ENCODE measurements at places on chromosomes 3 and 15.
A peak's percentile ranks its signal among the peaks of the same experiment; 100 is the strongest.

GRCh38 chr3:27114684-27115083 is 254.5 kb downstream of the NEK10 start:
- no peak for DNase-seq

DNA sequence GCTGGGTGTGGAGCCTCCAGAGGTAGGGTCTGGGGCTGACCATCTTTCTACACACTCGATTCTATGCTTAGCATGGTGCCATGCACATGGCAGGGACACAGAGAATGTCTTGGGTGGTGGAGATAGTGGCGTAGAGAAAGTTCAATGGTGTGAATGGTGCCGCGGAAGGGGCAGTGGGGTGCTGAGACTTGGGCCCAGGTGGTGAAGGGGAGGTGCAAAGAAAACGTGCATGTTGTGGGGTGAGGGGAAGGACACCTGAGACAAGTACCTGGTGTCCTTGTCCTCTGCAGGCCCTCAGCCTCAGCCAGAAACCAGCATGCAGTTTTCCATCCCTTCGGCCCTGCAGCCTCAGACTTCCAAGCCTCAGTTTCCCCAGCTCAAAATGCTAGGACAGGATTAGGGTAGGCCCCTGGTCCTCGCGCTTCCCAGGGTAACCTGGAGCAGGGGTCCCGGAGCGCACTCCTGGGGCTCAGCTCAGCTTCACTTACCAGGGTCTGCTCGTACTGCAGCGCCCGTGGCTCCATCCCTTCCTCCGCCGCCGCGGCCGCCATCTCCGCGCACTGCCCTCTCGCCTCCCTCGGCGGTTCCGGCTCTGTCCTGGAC is 375 bp downstream of the CLCN2 start:
- DNase-seq: no peak

DNA sequence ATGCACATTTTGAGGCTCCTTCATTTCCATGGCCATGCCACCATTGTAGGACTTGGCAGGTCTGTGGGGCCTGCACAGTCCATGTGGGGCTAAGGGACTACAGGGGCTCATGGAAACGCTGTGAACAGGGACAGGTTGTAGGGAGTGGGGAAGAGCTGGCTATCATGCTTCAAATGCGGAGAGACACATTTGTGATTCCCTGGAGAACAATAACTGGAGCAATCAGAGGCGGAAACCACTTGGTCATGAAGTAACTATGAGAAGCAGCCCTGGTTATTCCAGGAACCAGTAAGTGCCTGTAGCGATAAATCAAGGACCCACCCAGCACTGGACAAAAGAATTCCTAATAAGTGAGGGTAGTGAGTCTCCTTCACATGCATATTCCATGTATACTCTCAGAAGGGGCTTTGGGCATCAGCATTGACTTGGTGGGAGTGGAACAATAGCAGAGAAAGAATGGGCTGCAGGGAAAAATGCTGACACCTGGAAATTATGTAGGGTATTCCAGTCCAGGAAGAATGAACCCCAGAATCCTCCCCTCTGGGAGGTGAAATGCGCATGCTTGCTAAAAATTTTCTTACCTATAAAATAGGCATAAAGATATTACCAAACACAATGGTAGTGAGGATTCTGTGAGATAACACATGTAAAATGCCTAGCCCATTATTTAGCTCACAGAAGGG is 251.4 kb upstream of the ROPN1 start:
- no peak for DNase-seq

GRCh38 chr3:52896613-52897012 is 735 bp downstream of the STIMATE start:
- no peak for DNase-seq

GRCh38 chr3:4856136-4856535 is 123.1 kb upstream of the BHLHE40 start:
- no peak for DNase-seq

DNA sequence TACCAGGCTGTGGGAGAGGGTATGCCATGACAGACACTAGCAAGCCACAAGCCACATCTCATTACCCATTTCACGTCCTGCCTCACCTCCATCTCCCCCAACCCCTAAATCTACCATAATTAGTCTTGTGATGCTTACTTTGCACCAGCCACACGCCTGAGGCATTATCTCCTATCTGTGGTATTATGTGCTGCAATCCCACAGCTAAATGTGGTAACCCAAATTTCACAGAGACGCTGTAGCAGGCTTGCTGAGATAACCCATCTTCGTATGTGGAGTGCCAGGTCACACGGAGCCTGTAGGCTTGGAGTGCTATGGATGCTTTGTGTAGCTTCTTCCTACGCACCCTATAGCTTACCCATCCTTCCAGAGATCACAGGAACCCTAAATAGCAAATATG is 256.7 kb upstream of the KCNH8 start:
- DNase-seq: no peak

DNA sequence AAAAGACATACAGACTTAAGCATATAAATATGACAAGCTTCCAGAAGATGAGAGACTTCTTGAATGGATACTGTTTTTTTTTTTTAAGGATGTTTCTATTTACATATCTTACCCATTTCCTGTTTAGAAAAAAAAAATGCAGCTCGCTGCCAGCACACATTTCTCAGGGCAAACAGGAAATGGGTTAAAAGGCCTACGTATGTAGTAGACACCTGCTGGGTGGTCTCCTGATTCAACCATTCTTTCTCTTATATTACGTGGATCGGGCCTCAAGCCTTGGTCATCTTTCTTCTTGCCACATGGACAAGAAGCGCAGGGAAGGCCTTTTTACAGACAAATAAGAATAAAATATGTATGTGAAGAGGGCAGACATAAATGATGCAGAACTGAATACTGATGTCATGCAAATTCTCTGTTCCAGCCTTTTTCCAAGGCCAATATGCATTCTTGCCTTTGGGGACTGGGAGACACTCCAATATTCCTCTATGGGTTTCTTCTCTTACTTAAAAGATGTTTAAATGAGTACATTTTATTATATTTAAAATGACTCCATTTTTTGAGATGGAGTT is 35.0 kb upstream of the TJP1 start:
- DNase-seq: no peak

- peak; percentile 99 for DNase-seq
Observed at GRCh38 chr15:64893481-64894394, 18.0 kb upstream of the ANKDD1A start.

- DNase-seq: no peak
Observed at GRCh38 chr3:66729687-66730393, 229.0 kb upstream of the LRIG1 start.

DNA sequence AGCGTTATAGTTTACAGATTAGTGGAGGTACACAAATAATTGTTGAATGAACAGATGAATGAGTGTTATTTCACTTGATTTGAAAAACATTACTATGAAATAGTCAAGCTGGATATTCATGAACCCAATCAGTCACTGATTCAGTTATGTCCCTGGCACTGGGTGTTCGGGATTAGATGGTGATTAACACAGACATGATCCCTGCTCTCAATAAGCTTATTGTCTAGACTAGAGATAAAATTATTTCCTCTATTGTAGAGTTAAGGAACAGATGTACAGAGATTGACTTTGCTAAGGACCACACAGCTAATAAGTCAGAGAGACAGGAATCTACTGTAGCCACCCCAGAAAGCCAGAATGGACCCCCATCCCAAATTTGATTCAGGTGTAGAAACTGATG is 963 bp downstream of the GRAMD1C start:
- DNase-seq: no peak

DNA sequence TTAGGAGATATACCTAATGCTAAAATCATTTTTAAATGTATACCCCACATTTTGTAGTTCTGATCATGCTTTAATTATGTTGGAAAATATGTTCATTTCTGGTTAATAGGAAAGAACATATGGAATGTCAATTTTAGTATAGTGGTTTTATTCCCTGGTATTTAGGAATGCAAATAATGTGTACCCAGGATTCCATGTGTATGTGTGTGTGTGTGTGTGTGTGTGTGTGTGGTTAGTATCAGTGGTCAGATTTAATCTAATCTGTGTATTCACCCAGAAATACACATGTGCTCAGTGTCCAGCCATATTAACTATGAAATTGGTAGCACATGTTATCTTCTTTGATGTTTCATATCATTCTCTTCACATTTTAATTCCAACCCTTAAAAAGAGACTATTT is 233.5 kb upstream of the DCBLD2 start:
- no peak for DNase-seq

All from left renal cortex interstitium (tissue), 4 donors.